ENCODE measurements at places on chromosomes 6 and 20.

DNA sequence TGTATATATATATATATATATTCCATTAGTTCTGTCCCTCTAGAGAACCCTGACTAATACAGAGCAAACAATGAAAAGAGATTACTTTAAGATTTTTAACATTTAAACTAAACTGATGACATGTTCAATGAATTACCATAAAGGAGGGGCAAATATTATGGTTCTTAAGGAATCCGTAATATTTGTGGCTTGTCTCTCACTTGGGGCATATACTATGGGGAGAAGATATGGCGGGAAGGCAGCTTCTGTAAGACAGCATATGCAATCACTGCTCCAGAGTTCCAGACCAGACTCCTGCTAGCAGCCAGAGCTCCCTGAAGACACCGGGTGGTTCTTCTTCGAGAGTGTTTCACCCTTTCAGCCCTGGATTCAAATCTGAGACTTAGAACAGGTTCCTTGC is 321.1 kb upstream of the NT5E start:
- no peak for DNase-seq

DNA sequence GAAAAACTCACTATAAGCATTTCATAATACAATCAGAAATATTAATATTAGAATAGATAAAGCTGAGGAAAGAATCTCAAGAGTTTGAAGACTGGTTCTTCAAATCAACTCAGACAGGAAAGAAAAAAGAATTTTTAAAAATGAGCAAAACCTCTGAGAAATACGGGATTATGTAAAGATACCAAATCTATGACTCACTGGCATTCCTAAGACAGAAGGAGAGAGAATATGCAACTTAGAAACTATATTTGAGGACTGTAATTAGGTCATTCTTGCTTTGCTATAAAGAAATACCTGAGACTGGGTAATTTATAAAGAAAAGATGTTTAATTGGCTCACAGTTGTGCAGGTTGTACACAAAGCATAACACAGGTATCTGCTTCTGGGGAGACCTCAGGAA is 665.1 kb downstream of the RNF144B start:
- no peak for DNase-seq

DNA sequence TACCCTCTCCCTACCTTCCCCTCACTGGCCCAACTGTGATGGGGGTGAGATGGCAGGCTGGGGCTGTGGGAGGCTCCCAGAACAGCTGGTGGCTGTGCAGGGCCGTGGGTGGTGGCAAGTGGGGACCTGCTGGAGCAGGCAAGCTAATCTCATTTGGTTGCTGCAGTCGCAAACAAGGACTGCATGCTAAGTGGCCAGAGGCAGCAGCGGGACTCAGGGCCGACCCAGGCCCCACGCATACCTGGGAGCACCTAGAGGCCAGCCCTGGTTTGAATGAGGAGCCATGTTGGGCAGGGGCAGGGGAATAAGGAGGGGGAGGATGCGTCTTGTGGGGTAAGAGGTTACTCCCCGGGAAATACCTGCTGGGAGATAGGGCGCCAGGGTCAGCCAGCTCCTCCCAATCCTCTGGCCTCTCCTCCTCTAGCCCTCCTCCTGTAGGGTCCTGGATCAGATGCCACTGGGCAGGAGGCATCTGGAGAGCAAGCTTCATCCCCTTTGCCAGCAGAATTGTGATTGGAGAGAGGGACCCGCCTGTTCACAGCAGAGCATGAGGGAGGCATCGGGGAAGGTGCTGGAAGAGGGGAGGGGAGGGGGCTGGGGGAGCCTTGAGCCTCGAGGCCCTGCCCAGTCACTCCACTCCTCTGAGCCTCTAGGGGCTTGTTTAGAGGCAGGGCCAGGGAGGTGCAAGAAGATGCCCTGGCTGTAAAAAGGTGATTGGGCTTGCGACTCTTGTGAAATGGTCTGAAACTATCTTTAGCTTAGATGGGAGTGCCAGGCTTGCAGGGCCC is 24.3 kb upstream of the CDH22 start:
- DNase-seq, result no peak

- no peak for DNase-seq
Observed at GRCh38 chr20:22921595-22922421, 113.3 kb upstream of the SSTR4 start.

GRCh38 chr6:144248476-144249301 is 36.4 kb upstream of the UTRN start:
- no peak for DNase-seq

GRCh38 chr6:130366107-130367005 is 539 bp downstream of the TMEM200A start:
- DNase-seq, result no peak

GRCh38 chr20:60408435-60408834 is 450.2 kb downstream of the CDH26 start:
- DNase-seq, result no peak

- no peak for DNase-seq
Observed at GRCh38 chr20:1426231-1426849, 33.5 kb upstream of the FKBP1A start.

Data from activated T-cell treated with anti-CD3 and anti-CD28 coated beads for 24 hours (primary cell).